Right kidney (tissue), 9 donors: ENCODE measurements at places on chromosomes 16 and 17.
A peak's percentile ranks its signal among the peaks of the same experiment; 100 is the strongest.

GRCh38 chr16:66862023-66862520 lies 17.9 kb downstream of the CA7 start:
- DNase-seq = no peak

DNA sequence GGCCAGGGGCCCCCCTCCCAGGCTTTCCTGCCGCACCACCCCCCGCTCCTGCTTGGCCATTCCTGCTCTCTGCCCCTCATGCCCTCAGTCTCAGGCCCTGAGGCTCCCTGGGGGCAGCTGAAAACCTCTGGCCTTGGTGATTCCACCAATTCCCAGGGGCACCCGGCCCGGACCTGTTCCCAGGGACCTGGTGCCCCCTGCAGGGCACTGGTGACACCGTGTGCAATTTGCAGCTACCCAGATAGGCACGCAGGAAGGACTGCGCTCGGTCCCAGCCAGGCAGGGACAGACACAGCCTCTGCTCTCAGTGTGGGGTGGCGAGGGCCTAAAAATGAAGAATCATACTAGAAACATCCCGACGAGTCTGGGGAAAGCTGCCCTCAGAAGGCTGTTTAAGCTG lies 13.4 kb downstream of the WFDC1 start:
- peak; percentile 35 for DNase-seq

DNA sequence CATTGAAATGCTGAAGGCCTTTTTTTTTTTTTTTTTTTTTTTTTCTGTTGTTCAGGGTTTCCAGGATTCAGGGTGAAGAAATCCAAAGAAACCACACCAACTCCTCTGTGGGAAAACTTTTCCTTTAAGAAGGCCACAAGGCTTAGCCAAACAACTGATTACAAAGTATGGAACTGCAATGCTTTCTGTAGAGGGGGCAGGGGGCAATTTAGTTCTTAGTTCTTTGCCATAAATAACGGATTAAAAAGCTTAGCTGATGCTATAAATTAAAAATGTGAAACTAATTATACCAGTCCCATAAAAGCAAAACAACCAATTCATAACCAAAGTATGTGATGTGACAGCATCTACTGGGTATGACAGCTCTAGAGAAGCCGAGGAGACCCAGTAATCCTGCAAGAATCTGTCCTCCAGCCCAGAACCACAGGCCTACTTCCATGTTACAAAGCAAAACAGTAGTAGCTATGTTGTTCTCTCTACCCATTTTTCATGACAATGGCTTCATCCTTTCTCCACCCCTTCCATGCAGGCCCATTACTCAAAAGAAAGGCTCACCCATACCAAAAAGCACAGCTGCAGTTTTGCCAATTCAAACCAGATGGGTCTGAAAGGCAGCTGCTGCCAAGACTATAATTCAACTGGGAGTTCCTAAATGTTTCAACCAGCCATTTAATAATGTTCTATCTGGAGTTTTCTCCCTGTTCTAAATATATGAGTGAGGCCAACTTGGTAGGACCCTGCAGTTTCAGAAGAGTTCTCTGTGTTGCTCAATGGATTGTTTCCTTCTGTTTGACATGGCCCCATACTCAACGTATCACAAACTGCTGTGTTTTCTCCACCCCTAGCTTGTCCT lies 167.1 kb upstream of the ZFHX3 start:
- DNase-seq = no peak

DNA sequence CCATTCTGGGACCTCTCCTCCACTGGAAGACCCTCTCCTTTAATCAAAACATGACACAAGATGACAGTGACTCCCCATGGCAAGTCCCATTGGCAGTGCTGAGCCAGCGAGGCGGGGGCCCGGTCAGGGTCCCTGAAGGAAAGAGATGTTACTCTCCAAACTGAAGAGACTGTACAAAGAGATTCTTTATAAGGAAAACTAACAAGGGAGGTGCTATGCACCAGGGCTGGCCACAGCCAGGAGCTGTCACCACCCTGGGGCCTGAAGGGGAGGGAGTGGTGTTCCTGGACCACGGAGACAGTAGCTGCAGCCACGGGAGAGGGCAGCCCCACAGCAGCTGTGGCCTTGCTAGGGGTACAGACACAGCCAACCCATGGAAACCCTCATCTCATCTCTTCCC lies 123.1 kb downstream of the XYLT1 start:
- no peak for DNase-seq

- DNase-seq = no peak
These were observed 1.4 kb upstream of the CHST4 start for GRCh38 chr16:71524566-71525553.

GRCh38 chr17:42476411-42476810 lies 17.7 kb downstream of the ATP6V0A1 start:
- DNase-seq = no peak

- no peak for DNase-seq
These were observed 46.3 kb downstream of the RMI2 start for GRCh38 chr16:11391576-11391975.

DNA sequence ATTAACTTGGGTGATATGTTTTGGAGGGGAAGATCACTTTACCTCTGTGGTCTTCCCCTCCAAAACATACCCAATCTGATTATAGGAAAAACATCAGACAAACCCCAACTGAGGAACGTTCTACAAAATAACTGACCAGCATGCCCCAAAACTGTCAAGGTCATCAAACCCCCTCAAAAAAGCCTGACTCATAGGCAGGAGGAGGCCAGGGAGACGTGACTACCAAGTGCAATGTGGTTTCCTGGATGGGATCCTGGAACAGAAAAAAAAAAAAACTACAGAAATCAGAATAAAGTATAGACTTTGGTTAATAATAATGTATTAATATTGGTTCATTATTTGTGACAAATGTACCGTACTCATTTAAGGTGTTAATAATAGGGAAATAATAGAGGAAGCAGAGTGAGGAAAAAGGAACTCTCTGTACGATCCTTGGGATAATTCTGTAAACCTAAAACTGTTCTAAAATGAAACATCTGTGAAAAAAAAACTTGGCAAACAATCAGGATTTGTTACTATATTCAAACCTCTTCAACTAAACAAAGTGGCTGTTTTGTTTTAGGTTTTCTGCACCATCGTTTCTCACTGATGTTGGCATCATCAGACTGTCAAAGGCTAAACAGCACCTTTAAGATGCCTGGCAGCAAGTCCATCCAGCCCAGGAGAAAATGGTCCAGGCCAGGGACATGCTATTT lies 266.7 kb upstream of the SDK2 start:
- DNase-seq = no peak

DNA sequence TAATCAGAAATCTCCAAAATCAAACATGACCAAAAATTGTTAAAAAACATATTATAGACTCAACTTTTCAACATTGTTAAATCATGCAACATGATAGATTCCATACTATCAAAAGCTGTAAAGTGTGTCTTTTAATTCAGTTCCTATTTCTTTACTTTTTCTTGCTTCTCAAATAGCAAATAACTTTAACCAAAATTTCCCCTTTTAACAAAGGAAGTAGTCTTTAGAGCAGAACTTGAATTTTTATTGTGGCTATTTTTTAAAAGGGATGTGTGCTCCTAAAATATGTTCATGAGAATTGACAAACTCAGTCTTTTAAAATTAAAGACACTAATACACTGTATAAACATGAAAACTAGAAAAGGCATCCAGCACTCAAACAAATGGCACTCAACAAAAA lies 49.1 kb downstream of the SPAG9 start:
- DNase-seq = no peak

DNA sequence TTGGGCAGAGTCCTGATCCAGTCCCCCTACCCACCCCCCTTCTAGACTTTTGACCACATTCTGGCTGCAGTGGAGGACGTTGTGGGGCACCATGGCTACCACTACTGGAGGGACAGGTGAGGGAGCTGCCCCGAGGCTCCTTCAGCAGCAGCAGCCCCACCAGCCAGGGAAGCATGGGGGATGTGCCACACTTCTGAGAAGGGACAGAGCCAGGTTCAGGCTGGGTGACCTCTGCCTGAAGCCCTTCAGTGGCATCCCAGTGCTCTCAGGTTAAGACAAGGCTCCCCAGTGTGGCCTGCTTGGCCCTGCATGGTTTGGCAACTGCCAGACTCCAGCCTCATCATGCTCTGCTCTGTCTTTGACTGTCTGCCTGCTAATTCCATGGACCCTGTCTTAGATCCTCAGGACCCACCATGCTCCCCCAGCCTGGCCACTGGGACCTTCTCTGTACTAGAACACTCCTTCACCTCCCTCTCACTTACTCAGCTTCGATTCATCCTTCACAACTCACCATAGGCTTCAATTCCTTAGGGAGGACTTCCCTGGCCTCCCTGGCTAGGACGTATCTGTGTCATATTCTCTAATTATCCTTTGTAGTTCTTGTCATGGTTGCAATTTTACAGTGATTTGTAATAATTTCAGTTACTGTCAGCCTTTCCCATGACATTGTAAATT lies 8.8 kb downstream of the SLC9A5 start:
- no peak for DNase-seq

- no peak for DNase-seq
These were observed 45.7 kb downstream of the SOCS1 start for GRCh38 chr16:11210260-11210659.

GRCh38 chr17:63262751-63263476 lies 183.2 kb downstream of the CYB561 start:
- DNase-seq = no peak

DNA sequence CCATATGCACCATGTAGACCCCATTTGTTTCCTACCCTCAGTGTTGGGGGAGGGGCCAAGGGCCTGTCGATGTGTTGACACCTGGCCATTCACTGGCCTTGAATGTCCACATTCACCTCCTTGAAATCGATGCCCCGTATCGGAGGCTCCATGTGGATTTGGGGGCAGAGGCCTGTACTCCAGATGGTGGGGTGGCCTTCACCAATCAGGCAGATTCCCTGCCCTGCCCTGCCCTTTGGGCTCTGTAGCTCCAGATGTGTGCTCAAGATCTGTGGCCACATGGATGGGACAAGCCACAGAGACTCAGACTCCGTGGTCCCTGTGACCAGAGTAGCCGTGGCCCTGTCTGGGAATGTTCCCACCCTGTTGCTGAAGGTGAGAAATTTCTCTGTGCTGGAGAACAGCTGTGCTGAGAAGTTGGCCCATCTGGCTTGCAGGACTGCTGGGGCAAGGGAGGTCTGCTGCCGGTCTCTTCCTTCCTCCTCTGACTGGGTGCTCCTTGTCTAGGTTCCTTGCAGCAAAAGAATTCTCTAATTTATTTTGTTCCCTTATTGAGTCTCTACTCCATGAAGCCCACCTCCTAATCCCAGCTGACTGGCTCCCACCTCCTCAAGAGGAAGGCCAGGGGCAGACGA lies 221.3 kb downstream of the SEC14L1 start:
- DNase-seq = no peak

DNA sequence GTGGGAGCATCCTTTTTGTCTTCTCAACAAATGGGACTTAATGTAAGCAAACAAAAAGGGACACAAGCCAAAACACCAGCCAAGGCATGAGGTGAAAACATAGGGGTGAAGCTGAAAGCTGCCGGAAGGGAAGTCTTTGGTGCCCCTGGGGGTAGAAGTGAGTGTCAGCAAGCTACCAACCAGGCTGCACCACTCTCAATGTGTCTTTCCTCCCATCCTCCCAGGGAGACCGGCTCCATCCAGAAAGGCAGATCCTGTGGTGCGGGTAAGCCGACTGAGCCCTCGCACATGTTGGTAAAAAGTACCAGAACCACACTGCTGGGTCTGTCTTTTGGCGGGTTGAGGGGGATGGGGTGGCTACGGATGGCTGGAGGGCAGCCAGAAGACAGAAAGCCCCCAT lies 52.0 kb upstream of the SREBF1 start:
- DNase-seq = no peak

DNA sequence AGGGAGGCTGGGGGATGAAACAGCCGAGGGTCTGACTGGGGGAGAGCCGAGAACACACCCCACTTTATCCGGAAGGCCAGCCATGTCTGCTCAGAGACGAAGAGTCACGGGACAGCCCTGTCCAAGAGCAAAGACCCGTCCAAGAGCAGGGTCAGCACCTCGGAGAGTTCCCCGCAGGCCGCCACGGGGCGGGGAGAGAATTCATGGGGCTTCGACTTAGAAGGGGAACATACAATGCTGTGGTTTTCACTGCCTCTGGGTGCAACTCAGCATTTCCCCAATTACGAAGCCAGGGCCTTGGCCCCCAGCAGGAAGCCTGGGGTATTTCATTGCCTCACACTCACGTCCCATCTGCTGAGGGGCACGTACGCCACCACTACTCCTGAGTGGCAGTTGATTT lies 59.3 kb downstream of the JPH3 start:
- DNase-seq = peak; percentile 47

GRCh38 chr17:39271546-39271945 lies 45.8 kb upstream of the STAC2 start:
- no peak for DNase-seq

GRCh38 chr16:13940397-13940933 lies 20.5 kb downstream of the ERCC4 start:
- DNase-seq = no peak

GRCh38 chr16:58753711-58754134 lies 19.6 kb upstream of the GOT2 start:
- no peak for DNase-seq

DNA sequence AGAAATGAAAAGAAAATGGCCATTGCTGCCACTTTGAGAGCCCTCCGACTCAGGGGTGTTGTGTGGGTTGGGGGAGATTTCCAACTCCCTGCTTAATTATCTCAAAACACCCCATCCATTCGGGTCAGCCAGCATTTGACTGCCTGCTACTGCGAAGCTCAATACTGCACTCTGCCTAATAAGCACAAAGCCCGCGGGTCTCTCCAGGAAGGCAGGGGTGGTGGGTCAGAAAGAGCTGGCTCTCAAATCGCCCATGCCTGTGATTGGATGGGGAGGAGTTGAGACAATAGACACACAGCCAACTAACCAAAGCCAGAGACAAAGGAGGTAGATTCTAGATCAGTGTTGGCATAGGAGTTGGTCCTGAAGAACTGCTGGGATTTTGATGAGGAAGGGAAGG lies 2.3 kb upstream of the XAF1 start:
- no peak for DNase-seq

GRCh38 chr16:1351215-1351581 lies 480 bp downstream of the TSR3 start:
- no peak for DNase-seq

GRCh38 chr17:15411384-15412198 lies 55.8 kb downstream of the CDRT4 start:
- DNase-seq = no peak

DNA sequence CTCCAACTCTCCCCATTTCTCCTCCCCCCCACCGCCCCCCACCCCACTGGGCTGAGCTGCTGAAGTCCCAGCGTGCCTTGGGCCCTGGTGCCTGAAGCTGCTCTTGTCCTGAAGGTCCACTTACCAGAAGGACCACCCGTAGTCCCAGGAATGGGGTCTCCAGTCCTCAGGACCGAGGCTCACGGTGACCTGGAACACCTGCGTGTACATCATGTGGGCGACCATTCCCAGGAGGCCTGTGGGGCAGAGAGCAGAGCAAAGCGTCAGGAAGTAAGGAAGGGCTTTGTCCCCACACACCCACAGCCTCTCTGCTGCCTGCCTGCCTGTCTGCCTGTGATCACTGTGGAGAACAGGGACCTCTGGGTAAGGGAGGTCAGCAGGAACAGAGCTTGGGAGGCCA lies 218.7 kb downstream of the GSG1L start:
- DNase-seq = no peak

GRCh38 chr17:40108970-40109824 lies 8.8 kb upstream of the NR1D1 start:
- DNase-seq = no peak
